ENCODE measurements at places on chromosomes 3 and 15. TPM values are rescaled to one million over a fixed set of nuclear protein-coding genes. Genes with fewer than 3 reads are reported as not detected.

The FBXL22 gene
- total RNA-seq = 2.3 TPM

DNA sequence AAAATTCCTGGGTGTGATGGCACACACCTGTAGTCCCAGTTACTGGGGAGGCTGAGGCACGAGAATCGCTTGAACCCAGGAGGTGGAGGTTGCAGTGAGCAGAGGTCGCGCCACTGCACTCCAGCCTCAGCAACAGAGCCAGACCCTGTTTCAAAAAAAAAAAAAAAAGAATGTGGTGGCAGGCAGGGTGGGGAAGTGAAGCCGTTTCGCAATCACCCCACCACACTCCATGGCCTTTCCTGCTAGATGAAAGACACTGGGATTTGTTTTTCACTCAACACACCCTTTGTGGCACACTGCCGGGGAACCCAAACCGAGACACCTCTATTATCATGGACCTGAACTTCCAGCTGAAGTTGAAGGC lies 172.4 kb upstream of the IQSEC1 start:
- H3K4me1 ChIP-seq = no peaks in the 10 kb centered on the region
- no peaks in the 10 kb centered on the region for H3K27me3 ChIP-seq
- no peak overlapping the region for H3K4me3 ChIP-seq
- H3K27ac ChIP-seq = no peak overlapping the region
- DNase-seq = no peak

The FAM43A gene
- 8.8 TPM for total RNA-seq

The CSTA gene
- 18.6 TPM for total RNA-seq

The DAG1 gene
- total RNA-seq = 87.9 TPM

GRCh38 chr3:177335728-177336127 lies 138.4 kb upstream of the TBL1XR1 start:
- no peaks in the 10 kb centered on the region for H3K36me3 ChIP-seq
- no peak overlapping the region for H3K27ac ChIP-seq
- H3K27me3 ChIP-seq = no peaks in the 10 kb centered on the region
- peaks cover 75% of the 10 kb centered on the region for H3K4me1 ChIP-seq
- no peak overlapping the region for H3K4me3 ChIP-seq

- no peaks in the 10 kb centered on the region for H3K27me3 ChIP-seq
- H3K4me1 ChIP-seq = no peaks in the 10 kb centered on the region
- no peak overlapping the region for H3K4me3 ChIP-seq
- no peaks in the 10 kb centered on the region for H3K36me3 ChIP-seq
Measured at GRCh38 chr15:92361321-92362000, 32.2 kb upstream of the ST8SIA2 start.

The CAMK2N2 gene
- 1.0 TPM for total RNA-seq

DNA sequence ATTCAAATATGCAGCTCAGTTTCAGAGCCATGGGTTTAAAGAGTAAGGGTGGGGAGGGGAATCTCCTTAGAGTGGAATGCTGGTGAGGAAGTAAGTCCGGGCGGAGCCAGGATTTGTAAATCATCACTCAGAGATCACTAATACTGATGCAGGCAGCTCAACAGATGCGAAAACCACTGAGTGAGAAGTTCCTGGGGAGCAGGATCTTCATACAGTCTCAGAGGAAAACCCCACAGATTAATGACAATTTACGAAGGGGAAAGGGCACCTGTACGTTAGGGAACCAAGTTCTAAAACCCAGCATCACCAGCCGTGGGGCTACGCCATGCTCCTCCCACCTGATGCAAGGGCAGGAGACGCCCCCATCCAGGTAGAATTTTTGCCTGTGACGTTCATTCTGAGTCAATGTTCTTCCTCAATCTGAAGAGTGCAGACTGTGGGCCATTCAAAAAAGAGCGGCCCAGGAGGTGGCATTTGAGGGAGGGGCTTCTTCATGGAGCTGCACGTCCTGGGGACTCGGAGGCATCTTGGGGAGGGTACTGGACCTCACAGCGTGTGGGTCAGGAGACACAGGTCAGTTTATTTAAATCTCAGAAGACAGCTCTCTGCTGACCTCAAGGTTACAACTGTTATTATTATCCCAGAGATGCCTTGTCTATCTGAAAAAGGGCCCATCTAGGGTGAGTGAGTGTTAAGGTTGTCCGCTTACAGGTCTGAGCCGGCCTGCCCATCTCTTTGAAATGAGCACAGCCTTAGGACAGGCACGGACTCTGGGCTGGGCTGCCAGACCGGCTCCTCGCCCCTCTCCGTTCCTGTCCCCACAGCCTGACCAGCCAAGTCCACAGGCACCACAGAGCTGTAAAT lies 228.0 kb downstream of the XXYLT1 start:
- H3K4me1 ChIP-seq = no peaks in the 10 kb centered on the region
- H3K4me3 ChIP-seq = no peak overlapping the region
- no peaks in the 10 kb centered on the region for H3K27me3 ChIP-seq

GRCh38 chr15:88334436-88334835 lies 77.9 kb upstream of the NTRK3 start:
- H3K4me1 ChIP-seq = no peaks in the 10 kb centered on the region
- peaks cover 3% of the 10 kb centered on the region for H3K27me3 ChIP-seq
- H3K4me3 ChIP-seq = no peak overlapping the region
- no peaks in the 10 kb centered on the region for H3K36me3 ChIP-seq
- no peak for DNase-seq

- no peaks in the 10 kb centered on the region for H3K36me3 ChIP-seq
- DNase-seq = no peak
- no peaks in the 10 kb centered on the region for H3K4me1 ChIP-seq
- no peaks in the 10 kb centered on the region for H3K27me3 ChIP-seq
Measured at GRCh38 chr15:37792351-37792750, 142.1 kb upstream of the TMCO5A start.

DNA sequence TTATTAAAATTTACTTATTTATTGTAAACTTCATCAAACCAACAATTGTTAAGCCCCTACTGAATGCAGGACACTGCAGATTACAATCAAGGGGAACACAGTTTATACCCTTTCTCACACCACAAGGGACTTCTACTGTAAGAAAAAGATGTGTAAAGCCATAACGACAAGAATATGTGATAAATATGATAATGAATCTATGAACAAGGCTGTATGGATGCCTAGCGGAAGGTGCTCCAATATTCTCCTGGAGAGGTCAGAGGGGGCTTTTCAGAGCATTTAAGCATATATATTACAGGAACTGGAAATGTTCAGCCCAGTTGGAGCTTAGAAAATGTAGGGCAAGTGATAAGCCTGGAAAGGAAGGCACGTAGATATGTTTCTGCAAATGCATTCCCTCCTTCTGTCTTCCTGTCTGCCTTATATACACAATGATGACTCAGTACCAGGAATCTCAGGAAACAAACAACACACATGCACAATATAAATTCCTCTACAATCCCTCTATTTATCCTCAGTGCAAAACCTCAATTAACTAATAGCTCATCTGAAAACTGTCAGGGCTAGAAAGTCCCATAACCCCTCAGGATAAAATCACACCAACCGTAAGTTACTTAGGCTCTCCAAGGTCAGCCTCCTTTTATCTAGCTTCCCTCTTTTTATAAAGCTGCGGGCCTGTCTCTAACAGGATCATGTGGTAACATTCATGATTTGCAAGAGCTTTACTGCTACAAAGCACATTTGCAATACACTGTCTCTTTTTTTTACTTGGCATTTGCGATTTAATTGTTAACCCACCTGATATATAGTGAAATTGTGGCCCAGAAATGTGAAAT lies 393.1 kb downstream of the LPP start:
- DNase-seq = no peak
- H3K27me3 ChIP-seq = no peaks in the 10 kb centered on the region
- no peak overlapping the region for H3K27ac ChIP-seq
- no peaks in the 10 kb centered on the region for H3K4me1 ChIP-seq
- no peaks in the 10 kb centered on the region for H3K36me3 ChIP-seq

The TMEM42 gene
- 14.2 TPM for total RNA-seq

The SAXO2 gene
- 9.0 TPM for total RNA-seq

GRCh38 chr3:132231633-132232032 lies 85.6 kb upstream of the ACP3 start:
- no peak for DNase-seq
- H3K27me3 ChIP-seq = no peaks in the 10 kb centered on the region
- no peak overlapping the region for H3K4me3 ChIP-seq
- H3K4me1 ChIP-seq = peaks cover 10% of the 10 kb centered on the region
- H3K36me3 ChIP-seq = no peaks in the 10 kb centered on the region

GRCh38 chr3:158086776-158087175 lies 19.4 kb downstream of the SHOX2 start:
- H3K4me3 ChIP-seq = no peak overlapping the region
- H3K36me3 ChIP-seq = no peaks in the 10 kb centered on the region
- no peak overlapping the region for H3K27ac ChIP-seq
- no peaks in the 10 kb centered on the region for H3K4me1 ChIP-seq
- no peak for DNase-seq

DNA sequence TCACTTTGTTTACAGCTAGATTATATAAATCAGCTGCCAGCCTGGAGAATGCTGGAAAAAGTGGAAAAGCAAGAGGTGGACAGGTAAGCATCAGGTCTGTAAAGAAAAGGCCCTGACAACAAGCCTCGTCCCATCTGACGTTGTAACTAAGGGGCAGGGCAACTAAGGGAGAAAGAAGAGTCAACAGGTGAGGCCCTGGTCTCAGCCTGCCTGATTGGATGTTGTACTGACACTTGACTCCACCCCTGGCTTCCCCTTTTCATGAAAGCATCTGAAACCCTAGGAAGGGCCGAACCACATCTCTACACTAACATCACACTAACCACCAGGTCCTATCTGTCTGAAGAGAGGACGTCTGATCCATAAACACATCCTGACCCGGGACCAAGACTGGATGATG lies 357.6 kb upstream of the CFAP20DC start:
- DNase-seq = no peak
- H3K4me3 ChIP-seq = no peak overlapping the region
- no peaks in the 10 kb centered on the region for H3K4me1 ChIP-seq
- no peak overlapping the region for H3K27ac ChIP-seq
- H3K27me3 ChIP-seq = no peaks in the 10 kb centered on the region
- H3K36me3 ChIP-seq = no peaks in the 10 kb centered on the region

DNA sequence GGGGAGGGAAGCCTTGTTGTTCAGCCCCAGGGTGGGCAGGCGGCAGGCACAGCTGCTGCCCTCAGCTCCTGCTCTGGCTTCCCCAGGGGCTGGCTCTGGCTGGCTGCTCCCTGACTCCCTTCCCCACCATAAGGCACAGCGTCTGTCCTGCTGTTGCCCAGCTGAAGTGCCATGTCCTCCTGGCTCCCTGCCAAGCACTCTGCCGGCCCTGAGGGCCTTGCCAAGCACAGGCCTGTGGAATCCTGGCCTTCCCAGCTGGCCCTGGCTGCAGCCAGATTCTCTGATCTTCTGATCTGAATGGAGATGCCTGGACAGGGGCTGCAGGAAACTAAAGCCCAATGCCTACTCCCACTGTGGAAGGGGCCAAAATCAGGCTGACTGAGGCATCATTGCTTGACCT lies 1.1 kb downstream of the IQCF6 start:
- H3K27me3 ChIP-seq = no peaks in the 10 kb centered on the region
- peak; percentile 37 for DNase-seq
- H3K36me3 ChIP-seq = no peaks in the 10 kb centered on the region
- H3K4me1 ChIP-seq = no peaks in the 10 kb centered on the region
- H3K4me3 ChIP-seq = no peak overlapping the region

The HHLA2 gene
- total RNA-seq = 1.5 TPM

- H3K4me3 ChIP-seq = no peak overlapping the region
- H3K4me1 ChIP-seq = no peaks in the 10 kb centered on the region
- H3K36me3 ChIP-seq = no peaks in the 10 kb centered on the region
- H3K27ac ChIP-seq = no peak overlapping the region
Measured at GRCh38 chr3:174639970-174640369, 219.2 kb upstream of the NAALADL2 start.

DNA sequence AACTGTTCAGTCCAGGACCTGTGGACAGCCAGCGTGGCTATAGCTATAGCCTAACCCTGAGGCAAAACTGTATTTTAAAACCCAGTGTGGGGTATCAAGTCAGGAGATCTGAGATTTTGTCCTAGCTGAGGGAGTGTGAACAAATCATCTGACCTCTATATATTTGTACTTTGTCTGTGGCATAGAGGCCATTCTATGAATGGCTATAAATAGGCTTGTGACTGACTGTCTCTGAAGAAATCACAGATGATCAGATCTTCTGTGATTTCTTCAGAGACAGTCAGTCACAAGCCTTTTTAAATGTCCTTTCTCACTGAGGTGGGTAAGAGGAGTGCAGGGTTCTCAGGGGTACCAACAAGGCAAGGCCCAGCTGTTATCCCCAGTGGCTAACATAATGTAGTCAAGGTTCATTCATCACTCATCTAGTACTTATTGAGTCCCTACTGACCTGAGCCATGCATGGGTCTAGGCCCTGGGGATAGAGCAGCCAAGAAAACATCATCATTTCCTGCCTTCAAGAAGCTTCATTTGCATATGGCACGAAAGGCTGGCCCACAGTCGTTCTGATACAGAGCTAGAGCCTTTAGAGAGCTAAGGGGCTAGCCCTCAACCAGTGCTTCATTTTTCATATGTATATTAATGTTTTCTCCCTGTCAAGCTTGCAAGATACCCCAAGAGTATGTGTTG lies 53.3 kb downstream of the TIPARP start:
- no peak overlapping the region for H3K27ac ChIP-seq
- no peak overlapping the region for H3K4me3 ChIP-seq
- no peaks in the 10 kb centered on the region for H3K36me3 ChIP-seq
- no peaks in the 10 kb centered on the region for H3K4me1 ChIP-seq
- no peak for DNase-seq

GRCh38 chr15:69337138-69337537 lies 38.4 kb downstream of the PAQR5 start:
- H3K27ac ChIP-seq = no peak overlapping the region
- no peaks in the 10 kb centered on the region for H3K4me1 ChIP-seq
- H3K36me3 ChIP-seq = no peaks in the 10 kb centered on the region
- DNase-seq = no peak
- H3K4me3 ChIP-seq = no peak overlapping the region

GRCh38 chr3:17759901-17760300 lies 17.5 kb upstream of the TBC1D5 start:
- H3K4me3 ChIP-seq = no peak overlapping the region
- no peaks in the 10 kb centered on the region for H3K36me3 ChIP-seq
- H3K4me1 ChIP-seq = no peaks in the 10 kb centered on the region
- H3K27ac ChIP-seq = no peak overlapping the region

DNA sequence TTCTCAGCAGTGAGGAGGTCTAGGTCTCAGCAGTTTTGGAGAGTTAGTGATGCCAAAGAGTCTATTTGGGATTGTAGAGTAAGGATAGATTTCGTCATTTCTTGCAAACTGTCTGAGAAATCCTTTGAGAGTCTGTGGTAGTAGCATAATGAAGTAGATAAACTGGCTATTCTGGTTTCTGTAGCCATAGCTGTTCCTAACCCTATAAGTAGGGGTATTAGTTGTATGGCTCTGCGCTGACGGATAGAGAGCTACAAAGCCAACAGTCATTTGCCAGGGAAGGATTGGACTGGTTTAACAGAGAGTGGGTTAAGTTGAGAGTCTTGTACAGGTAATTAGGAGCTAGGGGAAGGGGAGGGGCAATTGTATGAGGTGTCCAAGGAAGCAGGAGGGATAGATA lies 50.6 kb downstream of the KLHDC8B start:
- peak; percentile 54 for DNase-seq
- no peak overlapping the region for H3K4me3 ChIP-seq
- H3K4me1 ChIP-seq = peaks cover 5% of the 10 kb centered on the region
- no peak overlapping the region for H3K27ac ChIP-seq
- H3K27me3 ChIP-seq = no peaks in the 10 kb centered on the region
- H3K36me3 ChIP-seq = no peaks in the 10 kb centered on the region

The PRICKLE2 gene
- 34.5 TPM for total RNA-seq

GRCh38 chr3:150913133-150913922 lies 8.1 kb upstream of the MINDY4B start:
- H3K27me3 ChIP-seq = no peaks in the 10 kb centered on the region
- no peak for DNase-seq
- H3K4me1 ChIP-seq = no peaks in the 10 kb centered on the region
